ENCODE measurements at places on chromosomes 11 and 22.

DNA sequence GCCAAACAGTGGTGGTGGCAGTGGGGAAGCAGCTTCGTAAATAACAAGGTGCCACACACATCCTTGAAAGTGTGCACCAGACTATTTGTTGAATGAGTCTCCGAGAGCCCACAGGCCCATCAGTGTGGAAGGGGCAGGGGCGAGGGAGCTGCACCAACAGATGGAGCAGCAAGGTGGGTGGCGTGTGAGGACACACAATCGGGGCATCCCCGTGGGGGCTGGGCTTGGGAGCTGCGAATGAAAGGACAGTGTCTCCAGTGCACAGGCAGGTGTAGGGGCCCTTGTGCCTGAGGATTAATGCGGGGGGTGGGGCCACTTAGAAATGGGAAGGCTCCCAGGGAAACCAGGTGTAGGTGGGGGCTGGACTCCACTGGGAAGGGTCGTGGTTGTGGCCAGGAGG is 2.8 kb downstream of the NRXN2 start:
- no peak for DNase-seq

- DNase-seq, result no peak
Measured at GRCh38 chr11:68889948-68890446, 13.6 kb downstream of the MRPL21 start.

GRCh38 chr11:115286614-115287013 is 217.6 kb downstream of the CADM1 start:
- DNase-seq, result no peak

- DNase-seq, result no peak
Measured at GRCh38 chr22:42608823-42609361, 5.8 kb downstream of the POLDIP3 start.

GRCh38 chr11:27882066-27882697 is 181.9 kb upstream of the BDNF start:
- DNase-seq, result no peak

Measured in NCI-H226 (cell line).